Stimulated activated CD4-positive, alpha-beta T cell treated with anti-CD3 and anti-CD28 coated beads, Interleukin-2, amount 100 ng/mL, for 48 hours (primary cell): ENCODE measurements at places on chromosomes 3 and 15.

GRCh38 chr3:177705976-177706823 is 508.9 kb upstream of the TBL1XR1 start:
- DNase-seq: no peak

DNA sequence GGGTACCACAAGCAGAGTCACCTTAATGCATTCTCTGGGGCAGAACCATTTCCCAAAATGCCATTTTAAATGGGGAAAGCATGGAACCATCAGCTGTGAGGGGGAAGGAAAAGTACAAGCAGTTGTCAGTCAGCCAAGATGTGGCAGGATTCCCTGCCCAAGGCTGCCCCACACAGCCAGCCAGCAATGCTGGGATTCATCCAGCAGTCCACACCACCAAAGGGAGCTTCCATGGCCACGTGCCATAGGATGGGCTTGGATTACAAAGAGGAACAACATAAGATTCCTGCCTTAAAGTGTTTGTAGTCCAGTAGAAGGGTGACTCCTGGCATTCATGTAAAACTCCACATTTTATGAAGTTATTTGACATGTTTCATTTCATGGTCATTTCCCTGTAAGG is 233.3 kb downstream of the SHOX2 start:
- no peak for DNase-seq

GRCh38 chr3:192249516-192249915 is 477.8 kb downstream of the FGF12 start:
- no peak for DNase-seq

DNA sequence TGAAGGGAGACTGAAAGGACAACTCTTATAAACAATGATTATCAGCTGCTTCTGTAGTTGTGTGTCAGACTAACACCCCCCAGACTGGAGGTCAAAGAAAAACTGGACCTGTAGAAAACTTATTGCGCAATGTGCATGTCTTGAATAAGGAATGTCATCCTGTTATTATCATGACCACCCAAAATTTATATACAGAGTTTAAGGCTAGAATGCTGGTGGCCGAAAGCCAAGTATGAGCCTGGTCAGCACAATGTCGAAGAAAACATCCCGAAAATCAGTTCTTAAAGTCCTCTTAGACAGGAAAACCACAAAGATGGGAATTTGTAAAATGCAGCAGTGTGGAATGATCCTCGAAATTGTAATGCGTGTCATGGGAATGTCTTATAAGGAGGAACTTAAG is 29.3 kb downstream of the RFTN1 start:
- no peak for DNase-seq

GRCh38 chr15:74414081-74414580 is 19.6 kb downstream of the SEMA7A start:
- no peak for DNase-seq

DNA sequence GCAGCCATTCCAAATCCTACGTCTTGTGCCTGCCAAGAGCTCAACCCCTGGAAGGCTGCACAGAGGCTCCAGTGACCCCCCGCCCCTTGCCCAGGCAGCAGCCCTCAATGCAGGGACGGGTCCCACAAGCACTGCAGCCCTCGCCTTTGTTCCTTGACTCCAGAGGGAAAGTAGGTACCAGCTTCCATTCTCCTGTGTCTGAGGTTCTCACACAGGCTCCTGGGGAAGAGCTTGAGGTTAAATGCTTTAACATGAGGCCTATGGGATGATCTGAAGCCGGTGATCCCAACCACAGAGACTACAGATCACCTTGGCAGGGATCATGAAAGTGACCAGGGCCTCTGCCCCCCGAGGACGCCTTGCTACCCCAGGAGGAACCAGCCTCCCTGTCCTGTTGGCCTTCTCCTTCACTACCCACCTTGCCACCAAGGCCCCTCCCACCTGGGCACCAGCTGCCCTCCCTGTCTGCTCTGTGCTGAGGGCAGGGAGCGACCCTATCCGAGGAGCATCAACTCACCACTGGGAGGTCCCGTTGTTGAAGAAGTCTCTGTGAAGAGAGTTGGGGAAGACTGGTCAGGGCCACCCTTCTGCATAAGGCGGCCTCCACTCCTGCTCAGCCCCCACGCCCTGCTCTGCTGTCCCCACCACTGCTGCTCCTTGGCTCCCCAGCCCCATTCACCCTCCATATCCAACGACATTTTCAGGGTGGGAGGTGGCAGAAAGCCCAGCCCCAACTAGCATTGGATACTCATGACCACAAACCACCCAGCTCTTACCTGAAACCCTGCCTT is 95.3 kb downstream of the SEC22A start:
- DNase-seq: no peak

GRCh38 chr15:35136321-35137189 is 51.5 kb upstream of the NANOGP8 start:
- no peak for DNase-seq

DNA sequence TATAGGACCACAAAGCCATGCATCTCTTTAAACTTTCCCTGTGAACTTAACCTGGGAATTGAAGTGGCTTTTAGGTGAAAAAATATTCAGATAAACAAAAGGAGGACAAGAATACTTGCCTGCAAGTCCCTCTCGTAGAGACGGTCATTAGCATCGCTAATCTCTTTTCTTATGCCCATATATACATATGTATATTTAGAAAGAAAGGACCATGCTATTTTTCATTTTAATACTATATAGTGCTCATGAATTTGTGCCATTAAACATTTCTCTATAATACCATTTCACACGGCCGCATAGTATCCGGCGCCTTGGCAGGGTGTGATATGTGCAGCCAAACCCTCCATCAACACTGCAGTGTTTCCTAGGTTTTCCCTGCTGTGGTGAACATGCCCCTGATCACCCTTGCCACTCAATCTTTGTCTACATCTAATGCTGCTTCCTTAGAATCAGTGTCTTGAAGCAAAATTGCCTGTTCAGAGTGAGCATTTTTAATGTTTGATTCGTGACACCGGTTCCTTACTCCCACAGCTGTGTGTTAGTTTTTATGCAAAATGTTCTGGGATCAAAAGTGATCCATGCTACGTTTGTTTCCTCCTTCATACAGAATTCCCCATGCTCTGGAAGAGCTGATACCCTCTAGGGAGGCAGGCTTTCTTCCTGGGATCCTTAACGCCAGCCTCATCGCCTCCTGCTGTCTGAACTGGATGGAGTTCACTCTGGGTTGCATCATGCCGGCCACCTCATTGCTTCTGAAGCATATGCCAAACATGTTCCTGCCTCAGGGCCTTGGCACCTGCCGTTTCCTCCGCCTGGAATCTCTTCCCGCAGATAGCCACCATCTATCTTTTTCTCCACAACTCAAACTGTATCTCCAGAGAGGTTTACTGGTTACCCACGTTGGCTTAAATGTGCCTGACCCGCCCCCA is 118.1 kb downstream of the FBLN2 start:
- no peak for DNase-seq

DNA sequence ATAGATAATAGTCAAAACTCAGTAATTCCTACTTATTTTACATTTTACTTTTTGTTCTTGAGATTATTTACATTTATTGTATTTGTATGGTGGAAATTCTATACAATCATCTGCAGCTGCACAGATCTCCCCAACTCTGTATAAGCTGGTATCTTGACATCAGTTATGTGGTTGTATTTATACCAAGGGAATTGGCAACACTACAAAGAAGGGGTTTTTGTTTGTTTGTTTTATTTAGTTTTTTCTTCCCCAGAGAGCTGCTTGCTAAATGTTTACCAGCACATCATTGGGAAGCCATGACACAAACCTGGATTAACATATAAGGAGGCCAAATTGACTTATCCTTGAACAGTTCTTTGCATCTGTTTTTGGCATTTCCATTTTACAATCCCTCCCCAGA is 389.2 kb upstream of the KCNMB2 start:
- DNase-seq: no peak

DNA sequence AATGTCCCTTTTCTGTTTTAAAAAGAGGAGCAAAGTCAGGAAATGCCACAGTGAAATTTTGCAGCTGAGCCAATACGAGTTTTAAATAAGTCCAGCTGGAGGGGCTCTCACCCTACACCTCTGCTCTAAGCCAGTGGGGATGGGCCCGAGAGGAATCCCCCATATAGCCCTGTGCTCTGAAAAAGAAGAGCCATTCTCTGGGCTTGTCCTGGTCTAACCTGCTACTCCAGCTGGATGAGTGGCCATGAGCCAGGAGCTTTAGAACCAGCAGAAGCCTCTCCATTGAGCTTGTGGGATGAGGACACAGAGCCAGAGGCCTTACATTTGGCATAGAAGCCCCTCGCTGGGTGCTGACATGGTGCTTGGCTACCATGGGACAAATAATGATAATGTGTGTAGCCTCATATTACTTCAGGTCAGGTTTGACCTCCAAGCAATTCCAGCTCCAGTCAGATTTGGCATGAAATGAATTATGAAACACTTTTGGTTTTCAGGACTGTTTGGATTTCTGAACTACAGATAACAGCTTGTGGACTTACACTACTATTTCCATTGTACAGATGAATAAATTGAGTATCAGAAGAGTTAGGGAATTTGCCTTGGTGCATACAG is 172.4 kb downstream of the CHST2 start:
- no peak for DNase-seq

DNA sequence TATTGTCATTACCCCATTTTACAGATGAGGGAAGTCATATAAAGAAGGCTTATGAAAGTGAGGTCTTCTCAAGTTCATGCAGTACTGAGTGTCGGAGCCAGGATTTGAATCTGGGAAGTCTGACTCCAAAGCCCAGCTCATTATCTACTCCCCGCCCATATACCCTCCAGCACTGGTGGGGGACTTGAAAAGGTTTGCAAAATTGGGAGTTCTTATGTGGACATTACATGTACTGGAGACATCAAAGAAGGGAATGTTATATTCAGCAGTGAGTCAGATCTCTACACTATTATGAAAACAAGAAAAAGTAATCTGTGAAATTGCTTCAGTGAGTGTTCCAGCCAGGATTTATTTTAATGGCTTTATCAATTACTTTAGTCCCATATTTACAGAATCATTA is 185.2 kb upstream of the CADPS start:
- DNase-seq: no peak

DNA sequence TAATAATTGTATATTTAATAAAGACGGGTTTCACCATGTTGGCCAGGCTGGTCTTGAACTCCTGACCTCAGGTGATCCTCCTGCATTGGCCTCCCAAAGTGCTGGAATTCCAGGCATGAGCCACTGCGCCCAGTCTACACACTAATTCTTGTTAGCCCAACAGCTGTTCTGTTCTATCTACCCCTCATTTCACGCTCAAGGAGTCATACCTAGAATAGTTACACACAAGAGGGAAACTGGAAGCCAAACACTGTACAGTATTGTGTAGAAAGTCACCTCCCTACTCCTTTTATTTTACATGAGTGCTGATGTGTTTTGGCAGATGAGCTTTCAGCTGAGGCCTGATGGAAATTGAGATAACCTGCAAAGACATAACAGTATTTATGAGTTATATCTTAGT is 13.4 kb upstream of the CTDSPL2 start:
- no peak for DNase-seq

GRCh38 chr15:57385923-57386390 is 9.7 kb downstream of the CGNL1 start:
- no peak for DNase-seq

DNA sequence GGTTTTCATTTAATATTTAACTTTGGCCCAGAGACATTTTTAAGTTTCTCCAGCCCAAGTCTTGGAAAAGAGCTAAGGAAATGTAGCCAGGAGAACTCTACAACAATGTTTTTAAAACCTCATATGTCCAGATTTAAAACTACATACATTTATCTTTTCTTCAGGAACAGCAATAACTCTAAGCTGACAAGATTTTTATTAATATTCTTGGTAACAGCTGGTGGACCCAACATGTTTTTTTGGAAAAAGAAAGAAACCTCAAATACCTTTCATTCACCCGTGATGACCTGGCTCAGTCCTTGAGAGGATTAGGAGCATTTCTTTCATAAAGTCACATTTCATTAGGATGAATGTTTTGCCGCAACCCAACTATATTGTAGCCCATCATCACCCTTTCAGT is 50.4 kb upstream of the CMSS1 start:
- no peak for DNase-seq
